Daoy (cell line): ENCODE measurements at places on chromosomes 2 and 18. TPM values are rescaled to one million over a fixed set of nuclear protein-coding genes. Genes with fewer than 3 reads are reported as not detected.

GRCh38 chr2:64344999-64345576, 108.9 kb upstream of the LGALSL start:
- DNase-seq = no peak

Gene ITGA4
- total RNA-seq = 8.9 and 11.3 TPM in 2 replicates

Gene LINC00305
- not detected in 2 replicates for total RNA-seq

Gene TPRKB
- 167 and 206 TPM in 2 replicates for total RNA-seq

DNA sequence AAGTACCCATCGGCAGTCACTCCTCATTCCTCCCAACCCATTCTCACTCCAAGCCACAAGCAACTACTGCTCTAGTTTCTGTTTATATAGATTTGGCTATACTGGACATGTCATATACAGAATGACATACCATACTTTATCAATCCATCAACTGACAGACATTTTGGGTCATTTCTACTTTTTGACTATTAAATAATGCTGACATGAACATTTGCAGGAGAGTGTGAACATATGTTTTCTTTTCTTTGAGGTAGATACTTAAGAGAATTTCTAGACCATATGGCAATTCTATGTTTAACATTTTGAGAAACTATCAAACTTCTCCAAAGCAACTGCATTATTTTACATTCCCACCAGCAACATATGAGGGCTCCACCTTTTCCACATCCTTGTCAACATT, 32.6 kb downstream of the NMUR1 start:
- no peak for DNase-seq

Gene SF3B1
- 185 and 220 TPM in 2 replicates for total RNA-seq

Gene ARHGAP15
- total RNA-seq = 0.51 and 1.4 TPM in 2 replicates

Gene CDH2
- total RNA-seq = 86.1 and 90.6 TPM in 2 replicates

GRCh38 chr18:49898421-49898820, 85.1 kb upstream of the ACAA2 start:
- DNase-seq = peak; percentile 62

Gene C2orf92
- 0.24 and 4.9 TPM in 2 replicates for total RNA-seq

Gene LTBP1
- total RNA-seq = 46.4 and 60.2 TPM in 2 replicates

DNA sequence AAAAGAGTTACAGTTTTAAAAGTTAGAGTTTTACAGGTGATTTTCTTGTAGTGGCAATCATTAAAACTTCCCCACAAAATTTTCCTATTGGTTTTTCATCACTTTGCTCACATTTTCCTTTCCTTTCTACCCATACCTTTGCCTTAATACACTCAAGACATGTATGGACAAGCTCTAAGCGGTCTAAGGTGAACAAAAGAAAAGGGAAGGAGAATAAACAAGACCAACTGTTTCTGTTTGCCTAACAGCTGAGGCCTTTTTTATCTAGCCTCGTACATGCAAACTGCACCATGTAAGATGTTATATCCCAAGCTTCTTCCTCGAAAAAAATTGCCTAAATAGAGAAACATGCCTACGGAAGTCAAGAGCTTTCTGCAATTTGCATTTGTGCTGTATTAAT, 33.9 kb upstream of the TBC1D8 start:
- DNase-seq = no peak

DNA sequence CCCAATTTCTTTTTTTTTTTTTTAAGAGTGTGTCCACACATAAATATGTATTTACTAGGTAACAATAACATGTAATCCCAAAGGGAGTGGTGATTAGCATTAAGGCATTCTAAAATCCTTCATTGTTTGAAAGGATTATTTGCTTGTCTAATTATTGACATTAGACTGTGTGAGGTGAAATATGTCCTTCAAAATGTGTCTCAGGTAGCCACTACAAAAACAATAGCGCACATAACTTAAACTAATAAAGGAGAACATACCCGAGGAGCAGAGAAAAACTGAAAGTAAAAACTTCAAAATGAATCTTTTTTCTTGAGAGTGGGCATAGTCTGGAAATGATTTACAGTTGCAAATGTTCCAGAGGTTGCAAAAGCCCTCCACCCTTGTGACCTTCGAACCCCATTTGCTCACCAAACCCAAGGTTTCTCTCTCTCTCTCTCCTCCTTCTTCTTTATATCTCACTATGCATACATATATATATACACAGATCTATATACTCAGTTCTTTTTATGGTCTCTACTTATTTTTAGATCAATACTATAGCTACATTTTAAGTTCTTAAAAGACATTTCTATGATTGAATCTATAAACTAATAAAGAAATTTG, 24.4 kb upstream of the FRZB start:
- DNase-seq = no peak

Gene CLEC4F
- total RNA-seq = not detected in 2 replicates

Gene CD28
- total RNA-seq = not detected in 2 replicates

GRCh38 chr18:2654928-2655177, 673 bp upstream of the SMCHD1 start:
- DNase-seq = no peak

Gene SEPTIN10
- 42.9 and 56.0 TPM in 2 replicates for total RNA-seq

- no peak for DNase-seq
Measured at GRCh38 chr2:234836271-234836670, 115.5 kb upstream of the SH3BP4 start.

GRCh38 chr2:100126897-100127401, 15.4 kb downstream of the AFF3 start:
- no peak for DNase-seq

DNA sequence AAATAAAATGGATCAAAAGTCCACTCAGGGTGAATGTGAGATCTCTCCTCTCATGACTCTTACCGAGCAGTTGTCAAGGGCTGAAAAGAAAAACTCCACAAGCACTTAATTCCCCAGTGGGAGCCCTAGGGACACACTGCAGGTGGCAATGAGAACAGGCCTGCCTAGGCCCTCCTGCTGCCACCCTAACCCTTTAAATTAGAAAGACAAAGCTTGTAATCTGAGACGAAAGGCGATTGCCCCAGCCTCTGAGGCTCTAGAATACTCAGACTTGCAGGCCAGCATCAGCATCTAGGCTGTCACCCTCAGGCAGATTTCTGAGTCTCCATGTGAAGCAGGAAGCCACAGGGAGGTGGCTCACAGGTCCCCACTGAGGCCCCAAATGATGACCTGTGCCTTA, 457.0 kb upstream of the MYT1L start:
- no peak for DNase-seq

GRCh38 chr18:23724681-23725080, 35.4 kb downstream of the LAMA3 start:
- DNase-seq = no peak

DNA sequence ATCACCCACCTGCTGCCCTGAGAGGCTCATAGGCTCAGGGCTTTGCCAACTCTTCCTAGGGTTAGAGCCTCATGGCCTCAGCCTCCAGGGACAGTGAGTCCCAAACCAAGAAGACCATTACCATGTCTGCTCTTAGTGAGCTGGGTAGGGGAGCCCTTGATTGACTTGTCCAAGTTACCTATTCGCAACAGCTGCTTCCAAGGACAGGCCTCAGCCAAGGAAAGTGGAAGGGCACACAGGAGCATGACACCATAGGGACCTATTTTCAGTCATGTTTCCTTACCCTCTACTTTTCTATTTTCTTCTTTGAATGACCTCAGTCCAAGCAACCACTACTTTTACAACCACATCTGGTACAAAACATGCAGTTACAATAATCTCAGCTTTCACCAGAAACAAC, 81.6 kb downstream of the LBH start:
- no peak for DNase-seq

Gene GKN2
- total RNA-seq = 0.06 TPM in 1 of 2 replicates, not detected in the other

DNA sequence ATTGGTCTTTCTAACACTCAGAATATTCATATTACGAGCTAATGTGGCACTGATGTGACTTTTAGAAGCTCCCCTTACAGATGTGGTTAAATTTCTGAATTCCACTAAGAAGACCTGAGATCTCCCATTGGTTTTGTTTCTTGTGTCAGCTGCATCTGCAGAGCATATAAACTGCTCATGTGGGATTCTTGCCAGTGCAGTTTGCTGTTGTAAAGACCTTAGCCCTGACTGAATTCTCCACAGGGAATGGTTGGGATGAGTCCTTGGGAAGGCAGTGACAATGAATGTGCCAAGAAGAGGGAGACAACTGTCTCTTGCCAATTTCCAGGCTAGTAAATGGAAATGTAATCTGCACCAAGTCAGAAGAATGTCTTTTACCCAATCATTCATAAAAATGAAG, 94.1 kb downstream of the PTPRM start:
- DNase-seq = no peak

Gene ALPG
- total RNA-seq = not detected in 2 replicates

- DNase-seq = peak; percentile 71
Measured at GRCh38 chr18:47772374-47773248, 157.8 kb downstream of the SMAD2 start.

Gene AKAIN1
- total RNA-seq = not detected in 2 replicates

DNA sequence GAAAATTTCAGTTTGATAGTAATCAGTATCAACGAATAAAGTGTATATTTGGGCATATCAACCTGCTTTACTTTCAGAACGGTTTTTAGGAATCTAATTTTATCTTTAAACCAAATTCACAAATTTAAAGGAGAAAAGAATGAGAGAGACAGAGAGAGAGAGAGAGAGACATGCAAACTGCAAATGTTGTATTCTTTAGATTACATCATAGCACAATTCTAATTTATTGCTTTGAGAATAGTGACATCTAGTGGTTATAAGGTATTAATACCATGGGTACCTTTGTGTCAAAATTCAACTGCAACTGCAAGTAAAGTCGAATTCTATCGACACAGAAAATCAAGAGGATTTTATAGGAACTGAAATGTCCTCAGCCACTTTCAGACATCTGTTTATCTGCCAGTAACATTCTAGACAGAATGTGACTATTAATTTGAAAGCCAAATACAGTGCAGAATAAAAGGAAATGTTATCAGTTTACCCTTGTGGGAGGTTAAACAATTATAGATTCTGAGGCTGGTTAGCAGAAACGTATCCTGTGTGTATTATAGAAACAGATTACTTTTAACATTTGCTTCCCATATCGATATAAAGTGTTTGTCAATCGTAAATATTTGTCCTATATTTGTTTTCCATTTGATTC, 529.8 kb upstream of the VRK2 start:
- no peak for DNase-seq

DNA sequence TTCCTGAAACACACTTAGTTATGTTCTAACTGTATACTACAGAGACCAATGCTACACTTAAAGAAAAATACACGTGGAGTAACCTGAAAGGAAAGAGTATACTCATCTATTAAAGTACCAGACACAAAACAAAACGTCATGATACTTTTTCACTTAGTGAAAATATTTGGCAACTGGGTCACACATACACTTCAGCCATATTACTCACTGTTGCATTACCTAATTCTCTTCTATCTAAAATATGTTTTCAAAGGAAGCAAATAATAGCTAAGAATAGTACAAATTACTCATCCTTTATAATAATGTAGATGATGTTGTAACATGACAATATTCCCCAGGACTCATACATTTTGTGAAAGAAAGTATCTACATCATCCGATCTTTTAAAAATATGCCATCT, 76.5 kb upstream of the EPB41L3 start:
- no peak for DNase-seq

DNA sequence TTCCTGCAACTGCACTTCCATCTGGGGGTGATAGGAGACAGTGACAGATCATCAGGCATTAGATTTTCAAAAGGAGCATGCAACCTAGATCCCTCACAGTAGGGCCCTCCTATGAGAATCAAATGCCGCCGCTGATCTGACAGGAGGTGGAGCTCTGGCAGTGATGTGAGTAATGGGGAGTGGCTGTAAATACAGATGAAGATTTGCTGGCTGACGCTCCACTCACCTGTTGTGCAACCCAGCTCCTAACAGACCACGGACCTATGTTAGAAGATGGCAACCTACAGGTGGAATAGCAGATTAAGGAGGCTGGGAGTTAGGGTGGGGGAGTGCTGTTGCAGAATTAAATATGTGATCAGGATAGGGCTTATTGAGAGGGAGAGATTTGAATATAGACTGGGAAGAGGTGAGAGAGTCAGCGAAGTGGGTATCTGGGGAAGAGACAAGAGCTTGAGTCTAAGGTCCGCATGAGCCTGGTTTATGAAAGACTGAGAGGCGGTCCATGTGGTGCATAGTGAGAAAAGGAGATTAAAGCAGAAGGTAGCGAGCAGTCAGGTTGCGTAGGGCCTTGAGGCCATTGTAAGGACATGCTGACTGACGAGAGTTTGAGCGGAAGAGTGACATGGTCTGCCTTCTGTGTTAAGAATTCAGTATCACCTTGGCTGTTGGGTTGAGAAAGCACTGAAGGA, 31.3 kb upstream of the TOGARAM2 start:
- no peak for DNase-seq

Gene CELF4
- not detected in 2 replicates for total RNA-seq

DNA sequence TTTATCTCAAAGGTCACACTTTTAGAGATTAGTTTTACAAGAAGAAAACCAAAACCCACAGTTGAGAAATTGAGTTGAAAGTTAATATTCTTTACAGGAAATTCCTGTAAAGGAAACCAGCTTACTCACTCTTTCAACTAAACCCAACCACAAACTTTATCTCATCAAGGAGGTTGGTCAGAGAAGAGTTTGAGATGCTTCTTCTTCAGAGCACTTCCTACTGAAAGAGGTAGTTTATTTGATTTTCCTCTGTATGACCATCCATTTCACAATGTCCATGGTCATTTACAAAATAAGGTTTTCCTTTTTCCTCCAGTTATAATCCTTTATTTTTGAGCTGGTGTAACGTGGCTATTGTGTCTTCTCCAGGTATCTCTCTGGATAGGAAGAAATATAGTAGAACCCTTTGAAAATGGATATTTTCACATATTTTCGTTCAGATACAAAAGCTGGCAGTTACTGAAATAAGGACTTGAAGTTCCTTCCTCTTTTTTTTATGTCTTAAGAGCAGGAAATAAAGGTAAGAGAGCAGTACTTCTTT, 4.5 kb upstream of the IL18RAP start:
- peak; percentile 13 for DNase-seq

- DNase-seq = no peak
Measured at GRCh38 chr2:189092936-189093335, 86.6 kb downstream of the COL5A2 start.

GRCh38 chr2:168490015-168490874, 34.2 kb downstream of the CERS6 start:
- DNase-seq = peak; percentile 38

Gene OXER1
- not detected in 2 replicates for total RNA-seq

- DNase-seq = no peak
Measured at GRCh38 chr2:168997794-168998193, 33.3 kb downstream of the ABCB11 start.

DNA sequence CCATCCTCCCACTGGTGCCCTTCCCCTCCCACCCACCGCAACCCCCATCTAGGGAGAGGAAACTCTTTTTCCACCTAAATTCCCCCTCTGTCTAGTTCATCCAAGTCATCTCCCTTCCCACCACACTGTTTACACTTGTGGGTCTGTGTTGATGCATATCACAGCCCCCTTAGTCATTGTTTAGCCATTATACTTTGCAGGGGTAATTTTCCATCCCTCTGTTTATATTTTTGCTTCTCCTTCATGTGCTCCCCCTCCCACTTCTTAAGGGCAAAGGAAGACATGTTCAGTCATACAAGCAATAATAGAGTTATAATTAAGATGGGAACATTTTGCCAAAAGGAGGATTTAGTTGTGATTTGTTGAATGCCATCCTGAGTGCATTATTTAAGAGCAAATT, 187.8 kb upstream of the TNP1 start:
- no peak for DNase-seq

DNA sequence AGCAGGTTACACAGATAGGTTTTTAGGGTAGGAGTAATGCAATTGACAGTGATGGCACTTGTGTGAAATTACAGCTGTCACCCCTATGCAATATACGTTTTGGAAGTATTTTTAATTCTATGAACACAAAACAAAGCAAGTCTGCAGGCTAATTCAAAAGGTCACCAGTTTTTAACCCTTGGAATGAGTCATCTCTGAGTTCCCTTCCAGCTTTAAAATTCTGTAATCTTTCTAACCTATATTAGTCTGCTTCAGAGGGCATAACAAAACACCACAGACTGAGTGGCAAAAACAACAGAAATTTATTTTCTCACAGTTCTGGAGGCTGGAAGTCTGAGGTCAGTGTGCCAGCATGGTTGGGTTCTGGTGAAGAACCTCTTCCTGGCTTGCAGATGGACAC, 596.9 kb upstream of the HNMT start:
- DNase-seq = no peak
